ENCODE measurements at places on chromosomes 13 and 19.

DNA sequence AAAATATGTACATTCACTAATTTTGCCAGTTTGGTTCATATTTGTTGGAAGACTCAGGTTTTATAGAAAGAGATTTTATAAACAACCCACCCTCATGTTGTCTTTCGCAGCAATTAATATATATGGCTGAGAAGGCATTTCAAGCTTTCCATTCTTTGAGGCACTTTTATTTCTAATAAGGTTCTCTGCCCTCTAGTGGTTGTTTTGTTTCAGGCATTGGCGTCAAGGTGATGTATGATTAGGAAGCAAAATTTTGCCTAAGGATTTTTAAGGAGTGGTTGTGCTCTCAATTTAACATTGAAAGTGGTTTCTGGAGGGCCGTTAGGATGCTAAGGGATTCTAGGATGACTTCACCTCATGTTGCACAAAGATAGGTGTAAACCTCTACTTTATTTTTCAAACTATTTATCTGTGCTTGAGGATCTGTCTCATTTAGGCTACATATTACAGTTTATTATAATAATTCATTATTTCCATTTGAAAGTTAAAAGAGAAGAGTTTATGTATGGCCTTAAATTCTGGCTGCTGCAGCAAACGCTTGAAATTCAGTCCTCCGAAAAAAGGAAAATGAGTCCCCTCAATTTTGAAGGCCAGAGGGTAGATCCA, 35.9 kb downstream of the OXGR1 start:
- no peak for DNase-seq

GRCh38 chr13:81458170-81458569, 1117.2 kb upstream of the SPRY2 start:
- DNase-seq = no peak

DNA sequence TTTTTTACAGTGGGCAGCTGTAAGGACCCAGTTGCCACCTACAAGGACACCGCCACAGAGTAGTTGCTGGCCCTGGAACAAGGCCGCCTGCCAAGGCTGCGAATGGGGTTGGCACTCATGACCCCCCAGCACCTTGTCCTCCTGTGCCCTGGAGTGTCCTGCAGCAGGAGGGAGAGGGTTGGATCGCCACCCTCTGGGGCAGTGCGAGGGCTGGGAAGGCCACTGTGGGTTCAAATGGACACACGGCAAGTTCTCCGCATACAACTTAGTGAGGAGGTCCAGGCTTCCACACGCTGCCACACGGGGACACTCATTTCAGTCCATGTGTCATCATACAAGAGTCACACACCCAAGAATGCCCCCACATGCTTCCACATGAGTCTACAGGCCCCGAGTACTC, 978 bp downstream of the KLK8 start:
- no peak for DNase-seq

DNA sequence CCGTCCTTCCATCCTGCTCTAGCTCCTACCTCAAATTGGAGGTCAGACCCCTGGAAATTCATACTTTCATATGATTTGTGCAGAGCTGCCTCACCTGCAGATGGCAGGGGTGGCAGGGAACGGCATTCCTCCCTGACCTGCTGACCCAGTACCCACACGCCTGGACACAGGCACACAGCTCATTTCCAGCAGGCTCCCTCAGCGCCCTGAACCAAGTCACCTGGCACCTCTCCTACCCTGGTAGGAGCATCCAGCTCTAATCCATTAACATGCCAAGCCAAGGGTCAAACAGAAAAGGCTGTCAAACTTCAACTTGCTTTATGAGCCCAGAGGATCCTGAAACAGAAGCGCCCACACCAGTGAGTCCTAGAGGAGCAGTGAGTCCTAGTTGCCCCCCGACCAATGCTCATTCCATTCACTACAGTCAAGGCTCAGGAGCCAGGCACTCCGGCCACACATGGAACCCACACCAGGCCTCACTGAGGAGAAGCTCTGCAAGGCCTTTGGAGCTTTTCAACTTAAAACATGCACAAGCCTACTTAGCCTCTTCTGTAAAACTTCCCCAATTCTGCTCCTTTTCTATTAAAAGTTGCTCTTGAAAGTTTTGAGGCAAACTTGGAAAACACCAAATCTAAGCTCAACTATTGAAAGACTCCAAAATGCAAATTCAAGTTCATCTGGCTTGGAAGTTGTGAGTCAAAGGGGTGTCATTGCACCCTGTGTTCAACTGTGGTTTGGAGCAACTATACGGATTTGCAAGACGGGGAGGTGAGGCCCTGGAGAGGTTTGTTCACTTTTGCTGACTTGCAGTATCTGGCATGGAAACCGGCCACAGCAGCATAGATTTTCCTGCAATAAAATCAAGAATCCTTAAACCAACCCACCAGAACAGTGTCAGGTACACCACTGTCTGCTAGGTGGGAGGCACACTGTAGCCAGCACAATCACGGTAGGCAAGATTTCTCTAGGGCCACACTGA, 96.7 kb downstream of the CRYL1 start:
- no peak for DNase-seq

GRCh38 chr13:58884353-58885209, 1253.0 kb downstream of the PCDH17 start:
- no peak for DNase-seq

DNA sequence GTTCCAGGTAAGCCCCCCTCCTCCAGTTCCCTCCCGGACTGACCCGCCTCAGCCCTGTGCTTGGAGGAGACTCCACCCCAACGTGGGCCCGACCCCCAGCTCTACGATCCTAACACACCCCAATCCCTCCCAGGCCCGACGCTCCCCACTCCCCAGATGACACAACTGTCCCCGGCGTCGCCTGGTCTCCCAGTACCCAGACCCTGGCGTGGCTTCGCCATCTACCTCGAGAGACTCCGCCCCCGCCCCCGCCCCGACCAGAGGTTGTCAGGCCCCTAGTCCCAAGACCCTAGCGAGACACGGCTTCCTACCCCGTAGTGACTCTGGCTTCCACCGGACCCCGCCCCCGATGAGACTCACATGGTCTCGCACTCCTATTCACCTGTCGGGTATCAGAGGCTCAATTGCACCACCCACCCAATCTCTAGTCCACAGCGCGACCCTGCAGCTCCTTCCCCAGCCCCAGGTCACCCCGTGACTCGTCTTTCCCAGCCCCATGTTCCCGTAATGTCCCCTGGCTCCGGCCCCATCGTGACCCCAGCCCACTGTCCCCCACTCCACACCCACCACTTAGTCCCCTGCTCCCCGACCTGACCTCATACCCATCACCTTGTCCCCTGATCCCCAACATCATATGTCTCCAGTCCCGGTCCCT, 2.9 kb downstream of the CD37 start:
- no peak for DNase-seq

GRCh38 chr13:114077933-114078325, 54.5 kb downstream of the RASA3 start:
- no peak for DNase-seq

- DNase-seq = peak; percentile 44
Observed at GRCh38 chr19:40217934-40218890, at the start of gene TTC9B. Gene TTC9B, minus strand, starts transcription at chr19:40218384. Its CDS starts 3 bp downstream, at chr19:40218381.

GRCh38 chr19:40661616-40662015, 28.8 kb downstream of the NUMBL start:
- no peak for DNase-seq

DNA sequence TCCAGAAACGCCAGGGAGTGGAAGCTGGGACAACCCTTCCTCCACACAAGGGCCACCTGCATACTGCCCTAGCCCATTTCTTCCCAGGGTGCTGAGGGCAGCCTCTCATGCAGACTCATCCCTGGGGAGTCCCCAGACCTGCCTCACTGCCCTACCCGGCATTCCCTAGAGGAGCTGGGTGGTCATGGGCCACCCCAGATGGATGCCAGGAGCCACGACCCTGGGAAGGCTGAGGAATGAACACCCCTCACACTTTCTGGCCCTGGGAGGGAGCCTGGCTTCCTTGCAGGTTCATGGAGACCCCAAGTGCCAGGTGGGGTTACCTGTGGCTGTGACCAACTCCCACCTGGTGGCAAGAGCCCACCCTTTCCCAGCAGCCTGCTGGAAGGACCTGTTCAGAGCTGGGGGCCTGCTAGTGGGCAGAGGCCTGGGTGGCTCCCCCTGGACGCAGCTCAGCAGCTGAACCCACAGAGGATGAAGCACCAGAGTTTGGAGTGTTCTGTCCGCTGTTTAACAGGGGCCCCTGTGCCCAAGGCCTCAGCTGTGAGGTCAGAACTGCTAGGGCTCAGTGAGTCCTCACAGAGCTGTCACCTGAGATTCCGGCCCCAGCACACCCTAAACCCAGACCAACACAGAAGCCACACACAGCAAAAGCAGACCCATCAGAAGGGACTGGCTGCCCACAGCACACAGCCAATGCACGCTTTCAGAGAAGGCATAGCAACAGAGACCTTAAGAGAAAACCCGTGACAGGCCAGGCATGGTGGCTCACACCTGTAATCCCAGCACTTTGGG, 6.6 kb downstream of the ACP4 start:
- DNase-seq = no peak

DNA sequence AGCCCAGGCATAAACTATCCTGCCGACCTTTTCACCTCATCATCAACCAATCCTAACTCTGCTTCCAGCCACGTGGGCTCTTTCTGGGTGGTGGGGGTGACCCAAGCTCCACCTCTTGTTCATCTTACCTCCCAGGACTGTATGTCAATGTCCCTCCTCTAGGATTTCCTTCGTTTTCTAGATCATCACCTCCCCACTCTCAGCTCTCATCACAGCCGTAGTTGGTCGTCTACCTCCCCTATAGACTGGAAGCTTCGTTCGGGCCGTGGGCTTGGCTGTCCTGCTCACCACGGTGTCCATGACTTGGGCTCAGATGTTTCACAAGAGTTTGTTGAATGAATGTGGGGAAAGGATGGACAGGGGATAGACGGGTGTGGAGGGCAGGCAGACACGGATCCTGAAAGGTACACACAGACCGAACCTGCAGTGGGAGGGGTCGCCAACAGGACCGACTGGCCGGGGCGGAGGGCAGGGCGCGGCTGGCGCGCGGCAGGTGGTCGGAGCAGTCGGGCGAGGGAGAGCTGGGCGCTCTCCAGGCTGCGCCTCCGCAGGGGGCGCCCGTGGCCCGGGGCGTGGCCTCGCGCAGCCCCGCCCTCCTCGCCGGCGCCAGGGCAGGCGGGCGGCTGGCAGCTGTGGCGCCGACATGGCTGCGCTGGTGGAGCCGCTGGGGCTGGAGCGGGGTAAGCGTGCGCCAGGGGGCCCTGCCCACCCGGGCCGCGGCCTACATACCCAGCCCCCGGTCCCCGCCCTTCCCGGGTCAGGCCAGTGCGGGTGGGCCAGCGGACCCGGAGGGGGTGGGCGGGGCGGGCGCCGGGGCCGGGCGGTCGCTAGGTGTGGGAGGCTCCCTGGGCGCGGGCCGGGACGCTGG, at the start of gene LIN7B:
Gene LIN7B, plus strand, starts transcription at position 609 of the 868 bp plus-strand sequence. Its CDS starts 35 bp downstream, at position 644.
- DNase-seq = peak; percentile 74

DNA sequence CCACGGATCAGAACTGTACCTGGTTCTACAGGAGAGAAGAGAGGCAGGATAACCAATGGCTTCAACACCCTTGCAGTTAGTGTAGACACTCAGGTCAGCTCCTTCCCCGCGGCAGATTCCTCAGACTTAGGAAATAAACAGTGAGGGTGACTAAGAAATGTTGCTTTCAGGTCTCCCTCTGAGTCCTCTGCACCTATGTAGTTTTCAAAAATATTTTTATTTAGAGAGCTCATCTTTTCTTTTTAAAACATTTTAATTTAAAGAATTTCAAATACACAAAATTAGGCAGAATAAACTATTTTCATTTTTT, 195.2 kb downstream of the KLF12 start:
- no peak for DNase-seq

DNA sequence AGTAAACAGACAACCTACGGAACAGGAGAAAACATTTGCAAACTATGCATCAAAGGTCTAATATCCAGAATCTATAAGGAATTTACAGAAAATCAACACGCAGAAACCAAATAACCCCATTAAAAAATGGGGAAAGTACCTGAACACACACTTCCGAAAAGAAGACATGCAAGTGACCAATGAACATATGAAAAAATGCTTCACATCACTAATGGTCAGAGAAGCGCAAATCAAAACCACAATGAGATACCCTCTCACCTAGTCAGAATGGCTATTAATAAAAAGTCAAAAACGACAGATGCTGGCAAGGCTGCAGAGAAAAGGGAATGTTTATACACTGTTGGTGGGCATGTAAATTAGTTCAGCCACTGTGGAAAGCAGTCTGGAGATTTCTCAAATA, 29.5 kb downstream of the SLC25A15 start:
- no peak for DNase-seq

DNA sequence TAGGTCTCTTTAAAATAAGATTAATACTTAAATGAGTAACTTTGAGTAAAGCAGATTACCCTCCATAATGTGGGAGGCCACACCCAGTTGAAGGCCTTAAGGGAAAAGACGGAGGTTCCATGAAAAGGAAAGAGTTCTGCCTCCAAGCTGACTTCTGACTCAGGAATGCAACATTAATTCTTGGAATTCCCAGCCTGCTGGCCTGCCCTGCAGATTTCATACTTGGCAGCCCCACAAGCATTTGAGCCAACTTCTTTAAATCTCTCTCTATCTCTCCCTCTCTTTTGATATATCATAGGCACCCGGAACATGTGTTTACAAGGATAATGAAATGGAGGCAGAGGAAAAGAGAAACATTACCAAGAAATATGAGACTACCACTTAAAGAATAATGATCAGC, 902.3 kb upstream of the MIR17HG start:
- no peak for DNase-seq

DNA sequence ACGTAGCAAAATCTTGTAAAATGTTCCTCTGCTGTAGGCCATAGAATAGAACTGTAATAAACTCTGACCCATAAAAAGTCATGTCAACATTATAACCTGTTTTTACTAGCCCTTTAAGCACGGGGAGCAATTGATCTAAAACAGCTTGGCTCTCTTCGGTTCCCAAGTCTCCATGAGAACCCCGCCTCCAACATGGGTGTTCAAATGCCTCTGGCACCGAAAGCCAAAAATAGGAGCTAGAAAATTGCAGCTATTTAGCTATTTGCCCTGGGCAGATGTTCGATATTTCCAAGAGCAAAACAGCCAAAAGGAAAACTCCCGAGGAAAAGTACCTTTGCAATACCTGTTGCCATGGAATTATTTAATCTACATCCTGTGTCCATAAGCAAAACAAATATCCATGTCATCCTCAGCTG, 563.1 kb downstream of the EFNB2 start:
- no peak for DNase-seq

- DNase-seq = no peak
Observed at GRCh38 chr19:40578442-40578908, 1.8 kb downstream of the SHKBP1 start.

- no peak for DNase-seq
Observed at GRCh38 chr13:46796129-46796514, 839 bp downstream of the ESD start.

GRCh38 chr19:5718579-5719273, 1.2 kb downstream of the LONP1 start:
- peak; percentile 48 for DNase-seq

GRCh38 chr13:28885181-28885580, 65.0 kb downstream of the MTUS2 start:
- no peak for DNase-seq

Measured in activated T-helper 1 cell treated with anti-CD3 and anti-CD28 coated beads, Interleukin-12 subunit alpha, Interleukin-12 subunit beta, Interleukin-2, Interleukin-4 antibody, amounts not matched to agents 30 ng/mL and 10 ng/mL and 1 ng/mL, durations not matched to agents 14 hours and 24 hours and 36 hours (primary cell).